ENCODE measurements at places on chromosomes 12 and 14. TPM values are rescaled to one million over a fixed set of nuclear protein-coding genes. Genes with fewer than 3 reads are reported as not detected.

DNA sequence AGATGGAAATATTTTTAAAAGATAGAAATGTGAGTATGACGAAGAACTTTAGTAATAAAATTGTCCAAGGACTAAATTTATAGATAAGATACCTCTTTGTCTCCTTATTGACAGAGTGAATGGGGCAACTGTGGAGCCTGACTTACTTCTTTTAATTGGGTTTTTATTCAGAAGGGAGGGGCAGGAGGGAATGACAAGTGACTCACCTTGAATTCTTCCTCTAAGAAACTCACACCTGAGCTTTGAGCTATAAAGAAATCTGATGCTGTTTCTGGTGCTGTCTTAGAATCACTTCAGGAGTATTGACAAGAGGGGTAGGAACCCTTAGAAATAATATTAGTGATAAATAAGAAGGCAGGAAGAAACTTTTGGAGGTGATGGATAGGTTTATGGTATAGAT is 951 bp downstream of the NR1H4 start:
- H3K4me3 ChIP-seq = no peak overlapping the region
- H3K36me3 ChIP-seq = no peaks in the 10 kb centered on the region
- H3K4me1 ChIP-seq = no peaks in the 10 kb centered on the region

Gene PRICKLE1
- 7.6 TPM for total RNA-seq

Gene CLEC2D
- 2.5 TPM for total RNA-seq

- H3K27me3 ChIP-seq = no peaks in the 10 kb centered on the region
- no peaks in the 10 kb centered on the region for H3K36me3 ChIP-seq
- DNase-seq = no peak
- H3K27ac ChIP-seq = no peak overlapping the region
- H3K4me3 ChIP-seq = no peak overlapping the region
These were observed 24.4 kb upstream of the ITGA5 start for GRCh38 chr12:54443446-54443845.

GRCh38 chr12:52271158-52271557 is 3.3 kb upstream of the KRT86 start:
- peaks cover 7% of the 10 kb centered on the region for H3K27me3 ChIP-seq
- no peaks in the 10 kb centered on the region for H3K36me3 ChIP-seq
- no peak overlapping the region for H3K4me3 ChIP-seq
- no peak for DNase-seq

GRCh38 chr12:45674181-45674977 is 55.1 kb upstream of the ARID2 start:
- no peak for DNase-seq
- no peak overlapping the region for H3K4me3 ChIP-seq
- no peak overlapping the region for H3K27ac ChIP-seq

DNA sequence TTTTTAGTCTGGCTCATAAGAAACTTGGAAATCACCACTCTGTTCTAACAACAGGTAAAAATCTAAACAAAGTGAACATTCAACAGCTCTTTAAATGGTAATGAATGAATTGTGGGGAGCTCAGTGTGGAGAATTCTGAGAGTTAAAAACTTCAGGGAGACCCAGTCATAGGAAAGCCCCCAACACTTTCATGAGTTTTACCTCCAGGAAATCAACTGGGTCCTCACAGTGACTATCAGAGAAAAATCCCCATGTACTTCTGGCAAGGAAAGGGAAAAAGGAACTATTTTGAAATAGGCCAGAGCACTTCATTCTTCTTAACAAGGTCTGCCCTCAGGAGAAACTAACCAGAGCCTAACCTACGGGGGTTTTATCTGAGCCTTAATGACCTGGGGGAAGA is 134.7 kb downstream of the CMAS start:
- no peaks in the 10 kb centered on the region for H3K36me3 ChIP-seq
- H3K27ac ChIP-seq = no peak overlapping the region
- H3K27me3 ChIP-seq = no peaks in the 10 kb centered on the region

GRCh38 chr14:75223664-75224154 is 47.3 kb upstream of the TMED10 start:
- H3K27ac ChIP-seq = no peak overlapping the region
- no peak overlapping the region for H3K4me3 ChIP-seq
- DNase-seq = no peak

Gene TTC7B
- total RNA-seq = 59.0 TPM

Gene ITGB7
- total RNA-seq = 1.6 TPM

Gene SMCO3
- total RNA-seq = not detected

Gene PTHLH
- total RNA-seq = not detected

Gene RTRAF
- total RNA-seq = 164 TPM

Gene IL22
- total RNA-seq = not detected

Gene TAS2R20
- total RNA-seq = 0.21 TPM

Gene LRP1-AS
- not detected for total RNA-seq

Gene SIRT4
- total RNA-seq = 7.7 TPM

DNA sequence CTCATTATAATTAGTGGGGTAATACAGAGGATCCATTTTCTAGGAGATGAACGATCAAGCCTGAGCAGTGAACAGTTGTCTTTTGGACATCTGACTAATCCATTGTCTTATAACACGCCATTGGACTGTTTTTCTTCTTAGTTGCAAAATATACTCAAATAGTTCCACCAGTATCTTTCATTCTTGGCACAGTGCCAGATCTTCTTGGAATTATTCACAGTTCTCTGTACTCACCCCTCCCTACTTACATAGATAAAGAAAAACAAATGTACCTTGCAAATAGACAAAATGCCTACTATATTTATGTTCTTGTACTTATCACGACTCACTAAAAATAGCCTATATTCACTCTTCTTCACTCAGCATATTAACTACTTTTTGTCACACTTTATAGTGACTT is 3.8 kb downstream of the CBLN3 start:
- no peaks in the 10 kb centered on the region for H3K36me3 ChIP-seq
- H3K4me1 ChIP-seq = peaks cover under 1% of the 10 kb centered on the region

Gene GYS2
- total RNA-seq = 0.09 TPM

DNA sequence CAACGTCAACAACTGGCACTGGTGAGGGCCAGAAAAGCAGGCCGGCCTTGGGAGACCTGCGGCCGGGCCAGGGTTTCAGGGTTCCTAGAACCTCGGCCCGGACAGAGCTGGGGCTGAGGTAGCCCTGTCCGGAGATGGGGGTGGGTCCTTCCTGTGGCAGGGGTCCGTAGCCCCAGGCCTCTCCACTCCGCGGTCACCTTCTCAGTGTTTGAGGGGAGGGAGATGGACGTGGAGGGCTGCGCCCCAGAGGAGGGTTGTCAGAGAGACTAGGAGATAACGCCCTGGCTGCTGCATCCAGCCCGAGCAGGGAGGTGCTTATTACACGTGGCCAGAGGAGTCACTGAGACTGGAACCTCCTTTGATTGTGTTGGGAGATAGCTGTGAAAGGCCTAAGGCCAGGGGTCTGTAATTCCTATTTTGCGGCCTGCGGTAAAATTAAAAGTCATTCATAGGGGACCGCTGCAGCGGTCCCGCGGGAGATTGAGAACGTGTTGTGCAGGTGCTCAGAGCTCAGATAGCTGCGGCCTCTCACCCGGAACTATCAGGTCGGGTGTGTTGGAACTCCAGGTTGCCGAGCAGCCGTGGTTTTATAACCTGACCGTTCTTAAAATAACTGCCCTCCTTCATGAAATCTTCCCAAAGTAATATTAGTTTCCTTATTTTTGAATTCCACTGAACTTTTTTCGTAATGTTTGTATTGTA is 507 bp downstream of the AHSA1 start:
- peak overlapping the region; percentile 99 for H3K4me3 ChIP-seq
- no peaks in the 10 kb centered on the region for H3K27me3 ChIP-seq
- peaks cover 20% of the 10 kb centered on the region for H3K4me1 ChIP-seq
- peaks cover 3% of the 10 kb centered on the region for H3K36me3 ChIP-seq

GRCh38 chr12:131511391-131511802 is 199.5 kb upstream of the SFSWAP start:
- no peak overlapping the region for H3K27ac ChIP-seq
- H3K4me1 ChIP-seq = no peaks in the 10 kb centered on the region
- no peak overlapping the region for H3K4me3 ChIP-seq
- peaks cover 2% of the 10 kb centered on the region for H3K27me3 ChIP-seq

DNA sequence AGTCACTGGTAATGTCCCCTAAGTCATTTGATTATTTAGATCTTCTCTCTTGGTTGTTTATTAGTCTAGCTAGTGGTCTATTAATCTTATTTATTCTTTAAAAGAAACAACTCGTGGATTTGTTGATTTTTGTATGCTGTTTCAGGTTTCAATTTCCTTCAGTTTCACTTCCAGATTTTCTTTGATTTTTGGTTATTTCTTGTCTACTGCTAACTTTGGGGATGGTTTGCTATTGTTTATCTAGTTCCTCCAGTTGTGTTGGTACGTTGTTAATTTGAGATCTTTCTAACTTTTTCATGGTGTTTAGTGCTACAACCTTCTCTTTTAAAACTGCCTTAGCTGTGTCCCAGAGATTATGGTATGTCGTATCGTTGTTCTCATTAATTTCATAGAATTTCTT is 18.5 kb upstream of the CD69 start:
- H3K4me1 ChIP-seq = no peaks in the 10 kb centered on the region
- DNase-seq = no peak
- no peaks in the 10 kb centered on the region for H3K36me3 ChIP-seq
- no peak overlapping the region for H3K27ac ChIP-seq

GRCh38 chr12:18402872-18403611 is 141.7 kb downstream of the PIK3C2G start:
- H3K27ac ChIP-seq = no peak overlapping the region
- no peak for DNase-seq
- no peaks in the 10 kb centered on the region for H3K36me3 ChIP-seq
- no peaks in the 10 kb centered on the region for H3K27me3 ChIP-seq

GRCh38 chr12:31931796-31932715 is 27.2 kb upstream of the RESF1 start:
- no peak overlapping the region for H3K27ac ChIP-seq
- no peak for DNase-seq
- no peaks in the 10 kb centered on the region for H3K27me3 ChIP-seq

DNA sequence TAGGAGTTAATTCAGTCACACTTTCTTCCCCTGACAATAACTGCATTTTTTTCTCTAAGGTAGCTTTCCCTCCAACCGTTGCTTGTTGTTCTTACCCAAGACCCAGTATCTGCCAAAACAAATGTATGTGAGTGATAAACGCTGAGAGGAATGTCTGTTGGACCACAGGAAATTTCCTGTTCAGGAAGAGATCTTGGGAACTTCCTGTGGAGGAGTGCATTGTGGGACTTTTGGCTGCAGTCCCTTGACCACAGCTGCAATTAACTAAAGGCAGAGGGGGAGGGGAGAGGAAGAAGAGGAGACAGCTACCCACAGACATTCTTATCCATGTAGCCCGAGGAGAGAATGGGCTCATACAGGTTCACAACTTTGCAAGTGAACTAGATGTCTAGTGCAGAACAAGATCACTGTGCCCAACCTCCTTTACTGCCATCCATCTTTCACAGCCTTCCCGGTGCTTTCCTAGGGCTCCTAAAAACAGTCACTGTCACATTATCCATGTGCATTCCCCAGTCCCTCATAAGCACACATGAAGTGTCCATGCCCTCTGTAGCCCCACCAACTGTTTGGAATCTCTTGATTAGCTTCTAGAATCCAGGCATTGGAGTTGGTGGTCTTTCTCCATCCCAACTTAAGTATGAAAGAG is 149.5 kb downstream of the ETV6 start:
- no peaks in the 10 kb centered on the region for H3K27me3 ChIP-seq
- no peak overlapping the region for H3K27ac ChIP-seq
- no peak overlapping the region for H3K4me3 ChIP-seq
- no peak for DNase-seq

DNA sequence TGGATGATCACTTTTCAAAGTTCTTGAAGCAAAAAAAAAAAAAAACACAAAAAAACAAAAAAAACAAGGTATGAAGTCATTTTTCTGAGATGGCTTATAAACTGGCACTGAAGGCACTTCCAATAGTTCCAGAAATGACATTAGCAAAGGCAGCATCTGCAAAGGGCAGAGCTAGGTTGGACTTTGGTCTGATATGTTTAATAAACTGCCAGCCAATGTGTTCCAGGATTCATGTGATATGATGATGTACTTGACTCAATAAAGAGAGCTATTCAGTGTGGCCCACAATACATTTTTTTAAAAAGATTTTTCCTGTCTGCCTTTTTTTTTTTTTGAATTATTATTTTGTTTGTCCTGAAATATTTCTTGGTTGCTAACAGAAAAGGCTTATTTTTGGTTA is 79.6 kb downstream of the VRK1 start:
- no peak overlapping the region for H3K4me3 ChIP-seq
- H3K36me3 ChIP-seq = no peaks in the 10 kb centered on the region
- no peaks in the 10 kb centered on the region for H3K27me3 ChIP-seq
- no peak for DNase-seq
- H3K27ac ChIP-seq = no peak overlapping the region

DNA sequence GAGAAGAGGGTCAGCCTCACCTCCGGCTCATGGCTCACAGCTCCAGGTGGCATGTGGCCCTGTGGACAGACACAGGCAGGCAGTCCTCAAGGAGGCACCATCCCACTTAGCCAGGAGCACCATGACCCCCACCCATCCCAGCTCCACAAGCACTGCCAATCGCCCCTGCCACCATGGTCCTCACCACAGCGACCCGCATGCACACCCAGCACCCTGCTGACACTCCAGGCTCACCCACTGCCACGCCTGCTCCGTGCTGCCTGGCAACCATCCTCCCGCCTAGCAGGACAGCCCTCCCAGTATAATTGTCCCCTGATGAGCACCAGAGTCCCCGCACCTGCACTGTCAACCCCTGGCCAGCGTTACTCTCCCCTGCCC is 50.9 kb downstream of the TRPV4 start:
- no peaks in the 10 kb centered on the region for H3K4me1 ChIP-seq
- no peaks in the 10 kb centered on the region for H3K27me3 ChIP-seq
- no peak overlapping the region for H3K27ac ChIP-seq
- no peak overlapping the region for H3K4me3 ChIP-seq
- no peak for DNase-seq
- H3K36me3 ChIP-seq = no peaks in the 10 kb centered on the region

Data from psoas muscle (tissue), 8 donors.